Eye (tissue), 1 donor: ENCODE measurements at places on chromosomes 4 and X.

DNA sequence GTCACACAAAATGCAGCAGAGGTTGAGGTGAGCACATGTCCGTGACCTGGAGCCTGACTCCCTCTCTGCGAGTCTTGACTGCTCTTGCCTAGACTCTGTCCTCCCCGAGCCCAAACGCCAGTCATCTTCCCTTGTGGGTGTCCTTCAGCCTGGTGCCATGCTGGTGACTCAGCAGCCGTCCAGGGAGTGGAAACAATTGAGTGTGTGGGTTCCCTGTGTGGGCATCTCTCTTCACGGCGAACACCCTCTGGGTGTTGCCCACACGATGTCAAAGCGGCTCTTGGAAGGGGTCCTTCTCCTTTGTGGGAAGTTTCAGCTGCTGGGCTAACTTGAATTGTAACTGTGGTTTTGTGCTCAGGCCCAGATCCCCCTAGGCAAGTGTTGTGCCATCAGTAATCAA, 17.5 kb upstream of the MSANTD1 start:
- no peak for DNase-seq

- no peak for DNase-seq
These were observed 42.4 kb downstream of the FAM53A start for GRCh38 chr4:1641671-1642070.

- DNase-seq, result no peak
These were observed 78.9 kb upstream of the FMR1 start for GRCh38 chrX:147832707-147833348.

- peak; percentile 59 for DNase-seq
These were observed 54.7 kb downstream of the TMEM131L start for GRCh38 chr4:153520801-153521329.

GRCh38 chr4:151099976-151100417, 569 bp downstream of the RPS3A start:
- no peak for DNase-seq

DNA sequence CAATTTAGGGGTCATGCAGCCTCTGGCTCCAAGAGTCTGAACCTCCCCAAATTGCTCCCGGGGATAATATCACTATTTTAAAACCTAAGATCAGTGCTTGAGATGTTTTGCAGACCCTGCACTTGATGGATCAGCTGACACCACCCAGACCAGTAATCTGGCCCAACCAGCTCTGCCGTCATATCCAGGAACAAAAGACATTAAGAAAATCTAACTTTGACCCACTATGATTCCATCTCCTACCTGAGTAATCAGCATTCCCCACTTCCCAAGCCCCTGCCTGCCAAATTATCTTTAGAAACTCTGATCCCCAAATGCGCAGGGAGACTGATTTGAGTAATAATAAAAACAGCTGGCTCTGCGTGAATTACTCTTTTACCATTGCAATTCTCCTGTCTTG, 34.4 kb upstream of the CCNG2 start:
- DNase-seq, result no peak

DNA sequence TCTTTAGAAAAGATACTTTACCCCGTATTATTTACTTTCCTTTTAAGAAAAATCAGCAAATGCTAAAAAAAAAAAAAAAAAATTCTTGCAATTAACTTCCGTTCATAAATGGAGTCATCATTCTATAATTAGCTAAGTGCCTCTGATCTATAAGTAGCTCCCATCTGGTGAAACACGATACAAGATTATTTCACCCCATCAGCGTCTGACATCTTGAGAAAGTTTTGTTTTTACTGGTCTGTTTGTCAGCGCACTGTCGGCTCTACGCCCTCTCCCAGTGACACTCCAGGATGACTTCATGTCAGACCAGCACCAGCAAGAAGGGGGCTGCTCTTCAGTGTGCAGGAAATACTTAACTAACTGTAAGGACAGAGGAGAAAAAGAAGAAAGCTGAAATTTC, 108.3 kb downstream of the AFAP1 start:
- peak; percentile 49 for DNase-seq

DNA sequence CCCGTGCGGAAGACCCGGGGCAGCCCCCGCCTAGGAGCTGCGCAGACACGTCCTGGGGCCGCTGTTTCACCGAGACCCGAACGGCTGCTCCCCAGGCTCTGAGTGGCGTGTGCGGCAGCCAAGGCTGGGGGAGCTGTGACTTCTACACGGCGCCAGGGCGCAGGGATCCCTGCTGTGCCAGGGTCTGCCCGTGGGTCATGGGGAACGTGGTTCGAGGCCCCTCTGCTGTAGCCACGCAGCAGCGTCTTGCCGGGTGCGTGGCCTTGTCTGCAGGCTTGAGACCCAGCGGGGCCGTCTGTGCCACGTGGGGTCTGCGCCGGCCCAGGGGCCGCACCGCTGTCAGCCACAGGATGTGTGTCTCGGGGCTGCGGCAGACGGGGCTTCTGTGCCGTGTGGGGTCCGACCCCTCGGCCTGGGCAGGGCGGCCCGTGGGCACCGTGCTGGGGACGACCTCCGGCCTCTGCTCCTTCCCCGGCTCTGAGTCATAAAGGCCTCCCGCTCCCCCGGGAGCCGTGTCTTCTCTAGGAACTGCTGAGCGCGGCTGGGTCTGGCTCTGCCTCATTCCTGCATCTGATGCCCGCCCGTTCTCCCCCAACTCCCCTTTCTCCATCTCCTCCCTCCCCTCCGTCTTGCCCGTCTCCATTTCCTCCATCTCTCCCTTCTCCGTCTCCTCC, 12.7 kb upstream of the GTPBP6 start:
- DNase-seq, result peak; percentile 72

DNA sequence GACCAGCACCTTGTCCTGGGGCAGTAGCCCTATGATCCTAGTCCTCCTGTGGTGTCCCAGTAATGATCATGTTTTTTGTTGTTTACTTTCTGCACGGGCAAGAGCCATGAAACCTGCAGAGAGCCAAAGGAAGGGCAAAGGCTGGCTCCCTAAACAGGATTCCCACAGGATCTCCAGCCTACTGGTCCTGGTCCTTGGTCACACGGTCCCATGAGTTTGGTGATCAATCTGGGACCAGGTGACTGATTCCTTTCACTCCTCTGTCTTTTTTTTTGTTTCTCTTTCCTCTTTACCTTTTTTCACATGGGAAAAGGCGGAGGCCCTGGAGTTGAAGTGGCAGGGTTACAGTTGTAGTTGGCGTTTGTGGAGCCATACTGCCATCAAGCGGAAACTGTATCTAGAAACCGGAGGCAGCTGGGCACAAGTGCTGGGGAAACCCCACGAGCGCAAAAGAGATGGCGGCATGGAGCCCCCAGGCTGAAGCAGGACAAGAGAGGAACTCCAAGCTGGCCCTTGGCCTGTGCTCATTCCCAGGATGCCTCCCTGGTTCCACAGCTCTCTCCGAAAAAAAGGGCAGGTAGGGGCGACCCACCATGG, 34.6 kb downstream of the NBDY start:
- DNase-seq, result no peak
